ENCODE measurements at places on chromosomes 11 and 22. TPM values are rescaled to one million over a fixed set of nuclear protein-coding genes. Genes with fewer than 3 reads are reported as not detected.
A peak's percentile ranks its signal among the peaks of the same experiment; 100 is the strongest.

GRCh38 chr11:69308936-69309615 lies 15.1 kb downstream of the MYEOV start:
- H3K27me3 ChIP-seq, result no peaks in the 10 kb centered on the region
- no peak overlapping the region for H3K27ac ChIP-seq
- H3K4me3 ChIP-seq, result no peak overlapping the region

GRCh38 chr11:18706330-18707243 lies 8.0 kb downstream of the TMEM86A start:
- peaks cover 1% of the 10 kb centered on the region for H3K36me3 ChIP-seq
- no peak for DNase-seq
- H3K27ac ChIP-seq, result peak overlapping the region; percentile 79
- no peaks in the 10 kb centered on the region for H3K27me3 ChIP-seq

DNA sequence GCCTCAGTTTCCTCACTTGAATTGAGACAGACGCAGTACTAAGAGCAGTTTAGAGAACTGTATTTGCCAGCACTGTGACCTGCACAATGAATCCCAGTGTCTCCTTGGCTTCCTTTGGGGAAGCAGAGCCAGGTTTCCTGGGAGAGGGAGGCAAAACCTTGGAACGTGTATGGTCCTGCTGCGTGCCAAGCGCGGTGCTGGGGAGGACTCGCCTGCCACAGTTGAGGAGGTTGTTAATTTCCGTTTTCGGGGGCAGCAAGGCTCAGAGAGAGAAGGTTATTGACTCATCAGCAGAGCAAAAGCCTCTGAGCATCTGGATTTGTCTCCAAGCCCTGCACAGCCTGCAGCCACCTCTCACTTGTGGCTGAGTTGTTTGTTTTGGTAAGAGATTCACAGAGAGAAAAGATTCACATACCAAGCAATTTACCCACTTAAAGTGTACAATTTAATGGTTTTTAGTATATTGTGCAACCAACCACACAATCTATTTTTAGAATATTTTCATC lies 10.8 kb downstream of the SYT12 start:
- no peaks in the 10 kb centered on the region for H3K4me1 ChIP-seq
- no peaks in the 10 kb centered on the region for H3K36me3 ChIP-seq
- no peaks in the 10 kb centered on the region for H3K27me3 ChIP-seq
- DNase-seq, result no peak
- no peak overlapping the region for H3K4me3 ChIP-seq

- H3K36me3 ChIP-seq, result peaks cover 2% of the 10 kb centered on the region
- no peak overlapping the region for H3K27ac ChIP-seq
- H3K4me3 ChIP-seq, result no peak overlapping the region
- no peaks in the 10 kb centered on the region for H3K27me3 ChIP-seq
- H3K4me1 ChIP-seq, result no peaks in the 10 kb centered on the region
Measured at GRCh38 chr11:46438211-46438610, 46.6 kb upstream of the CHRM4 start.

DNA sequence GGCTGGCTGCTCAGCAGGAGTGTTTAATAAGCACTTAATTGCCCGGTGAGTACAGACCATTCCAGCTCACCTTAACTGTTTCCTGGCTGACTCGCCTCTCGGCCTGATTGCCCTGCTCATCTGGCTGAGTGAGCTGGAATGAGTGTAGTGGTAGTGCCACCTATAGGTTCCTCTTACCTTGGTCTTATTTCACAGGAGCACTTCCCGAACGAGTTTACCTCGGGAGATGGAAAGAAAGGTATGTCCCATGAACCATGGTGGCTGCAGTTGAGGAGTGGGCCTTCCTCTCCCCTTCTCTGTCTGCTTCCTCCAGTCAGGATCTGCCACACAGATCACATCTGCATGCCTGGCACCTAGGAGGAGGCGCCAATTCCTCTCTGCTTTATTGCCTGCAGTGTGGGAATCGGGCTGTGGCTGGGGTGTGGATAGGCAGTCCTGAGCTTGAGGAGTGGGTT lies 26.7 kb downstream of the UPB1 start:
- peaks cover 21% of the 10 kb centered on the region for H3K4me1 ChIP-seq
- no peaks in the 10 kb centered on the region for H3K27me3 ChIP-seq
- peak; percentile 89 for DNase-seq
- H3K4me3 ChIP-seq, result no peak overlapping the region
- no peaks in the 10 kb centered on the region for H3K36me3 ChIP-seq

DNA sequence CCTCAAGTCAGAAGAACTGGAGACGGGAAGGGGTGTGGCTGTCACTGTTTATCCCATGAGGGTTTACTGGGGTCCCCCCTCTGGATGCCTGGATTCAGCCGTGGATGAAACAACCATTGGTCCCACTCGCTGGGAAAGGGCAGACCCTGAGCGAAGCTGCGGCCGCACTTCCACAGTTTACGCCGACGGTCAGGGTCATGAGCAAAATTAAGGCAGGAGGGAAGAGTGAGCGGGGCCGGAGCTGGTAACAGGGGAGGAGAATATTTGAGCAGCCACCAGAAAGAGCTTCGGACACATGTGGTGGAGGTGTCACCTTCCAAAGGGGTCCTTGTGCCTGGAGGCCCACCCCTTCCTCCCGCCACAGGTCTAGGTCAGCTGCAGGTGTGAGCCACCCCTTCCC lies 344.9 kb downstream of the BRD1 start:
- DNase-seq, result no peak
- H3K27ac ChIP-seq, result no peak overlapping the region
- peaks cover 13% of the 10 kb centered on the region for H3K4me1 ChIP-seq
- no peaks in the 10 kb centered on the region for H3K27me3 ChIP-seq

DNA sequence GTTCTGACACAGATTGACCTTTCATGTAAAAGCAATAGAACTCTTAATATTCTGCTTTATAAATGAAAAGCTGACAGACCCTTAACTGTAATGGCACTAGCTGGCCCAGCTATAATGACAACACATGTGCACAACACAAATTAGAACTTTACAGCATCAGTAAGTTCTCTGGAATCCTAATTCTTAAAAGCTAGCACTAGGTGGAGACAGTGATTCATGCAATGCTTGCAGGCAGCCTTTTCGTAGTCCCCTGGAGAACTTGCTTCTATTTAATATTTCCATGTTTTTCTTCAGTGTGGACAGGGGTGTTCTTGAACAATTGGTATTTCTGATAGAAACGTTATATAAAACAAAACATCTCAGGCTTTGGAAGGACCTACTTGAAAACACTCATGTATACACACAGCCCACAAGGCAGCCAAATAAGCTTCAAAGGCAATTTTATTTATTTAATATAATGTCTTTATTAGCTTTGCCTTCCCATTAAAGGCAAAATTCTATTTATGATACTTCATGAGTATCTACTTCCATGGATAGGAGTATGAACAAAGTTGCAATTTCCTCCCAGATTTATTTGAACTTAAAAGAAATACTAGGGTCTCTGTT lies 374.3 kb upstream of the MPPED2 start:
- H3K27ac ChIP-seq, result no peak overlapping the region
- no peaks in the 10 kb centered on the region for H3K36me3 ChIP-seq
- no peaks in the 10 kb centered on the region for H3K27me3 ChIP-seq
- no peaks in the 10 kb centered on the region for H3K4me1 ChIP-seq

DNA sequence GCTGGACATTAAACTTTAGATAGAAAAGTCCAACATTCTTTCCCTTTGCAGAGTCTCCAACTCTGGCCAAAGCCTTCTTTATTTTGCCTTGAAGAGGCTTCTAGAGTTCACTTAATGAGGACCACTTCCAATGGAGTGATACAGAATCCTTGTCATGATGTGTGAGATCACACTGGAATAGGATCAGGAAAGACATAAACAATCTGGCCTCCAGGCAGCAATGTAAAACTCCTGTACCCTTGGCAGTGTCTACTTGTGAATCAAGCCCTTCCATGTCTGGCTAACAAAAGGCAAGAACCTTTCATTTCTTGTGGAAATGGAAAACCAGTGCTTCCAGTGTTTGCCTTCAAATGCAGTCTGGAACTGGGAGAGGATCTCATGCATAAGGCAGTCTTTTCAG lies 56.5 kb upstream of the FIBIN start:
- H3K27me3 ChIP-seq, result no peaks in the 10 kb centered on the region
- H3K4me3 ChIP-seq, result no peak overlapping the region
- H3K36me3 ChIP-seq, result no peaks in the 10 kb centered on the region
- no peaks in the 10 kb centered on the region for H3K4me1 ChIP-seq

DNA sequence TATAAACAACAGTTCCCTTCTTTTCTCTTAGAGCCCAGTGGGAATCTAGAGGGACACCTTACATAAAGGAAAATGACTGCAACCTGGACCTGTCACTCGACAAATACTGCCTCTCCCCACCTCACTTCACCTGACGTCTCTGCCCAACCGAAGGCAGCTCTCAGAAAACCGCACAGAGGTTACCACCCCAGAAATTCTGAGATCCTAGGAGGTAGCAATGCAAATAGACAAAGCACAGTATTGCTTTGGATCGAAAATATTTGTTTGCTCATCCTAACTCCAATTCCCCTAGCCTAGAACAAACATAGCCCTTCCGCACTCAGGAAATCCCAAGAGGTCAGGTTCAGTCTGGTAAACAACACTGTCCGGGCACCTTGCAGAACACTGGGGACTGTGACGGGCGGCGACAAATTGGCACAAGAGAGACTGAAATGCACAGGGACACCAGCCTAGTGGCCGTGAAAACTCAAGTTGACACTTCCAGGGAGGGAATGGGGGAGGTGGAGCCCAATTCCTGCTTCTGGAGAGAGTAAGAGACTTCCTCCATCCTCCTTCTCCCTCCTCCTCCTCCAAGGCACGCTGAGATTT lies 420 bp upstream of the TRIM44 start:
- peaks cover 14% of the 10 kb centered on the region for H3K4me1 ChIP-seq
- H3K4me3 ChIP-seq, result peak overlapping the region; percentile 68
- H3K27ac ChIP-seq, result peak overlapping the region; percentile 95

DNA sequence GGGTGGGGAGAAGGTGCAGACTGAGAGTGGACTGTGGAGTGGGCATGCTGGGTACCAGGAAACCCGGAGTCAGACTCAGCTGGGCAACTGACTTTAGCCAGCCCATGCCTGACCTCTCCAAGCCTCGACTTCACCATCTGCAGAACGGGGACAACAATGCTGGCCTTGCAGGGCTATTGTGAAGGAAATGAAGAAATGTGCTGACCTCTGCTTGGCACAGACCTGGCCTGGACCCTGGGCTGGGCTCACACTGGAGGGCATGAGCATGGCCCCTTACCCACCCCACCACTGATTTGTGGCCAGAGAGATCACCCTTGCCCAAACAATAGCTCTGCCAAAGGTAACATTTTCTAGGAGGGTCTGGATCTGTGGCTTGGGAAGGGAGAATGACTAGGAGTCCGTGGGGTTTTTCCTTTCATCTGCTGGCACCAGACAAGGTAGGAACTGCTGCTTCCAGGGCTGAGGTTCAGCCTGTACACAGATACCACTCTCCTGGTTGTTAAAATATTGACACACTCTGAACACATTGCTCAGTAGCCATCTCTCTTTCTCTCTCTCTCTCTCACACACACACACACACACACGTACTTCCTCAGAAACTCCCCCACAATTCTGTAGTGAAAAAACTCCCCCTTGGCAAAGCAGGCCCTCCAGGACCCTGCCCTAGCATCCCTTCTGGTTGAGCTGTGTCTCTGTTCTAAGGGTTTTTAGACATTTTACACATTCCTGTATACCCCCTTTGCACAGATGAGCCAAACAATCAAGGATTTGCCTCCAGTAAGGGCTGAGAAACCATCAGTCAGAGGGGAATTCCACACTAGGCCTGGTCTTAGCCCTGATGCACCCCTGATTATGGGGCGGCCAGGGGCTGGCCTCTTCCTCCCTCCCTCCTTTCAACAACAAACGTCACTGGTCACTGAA lies 1.0 kb downstream of the MOGAT2 start:
- no peak overlapping the region for H3K27ac ChIP-seq
- no peaks in the 10 kb centered on the region for H3K27me3 ChIP-seq
- no peak for DNase-seq
- no peaks in the 10 kb centered on the region for H3K4me1 ChIP-seq

- H3K4me1 ChIP-seq, result peaks cover 32% of the 10 kb centered on the region
- no peaks in the 10 kb centered on the region for H3K27me3 ChIP-seq
- H3K36me3 ChIP-seq, result peaks cover 12% of the 10 kb centered on the region
- H3K27ac ChIP-seq, result peak overlapping the region; percentile 84
- DNase-seq, result no peak
Measured at GRCh38 chr11:118530180-118530682, 761 bp upstream of the TMEM25 start.

GRCh38 chr11:107840129-107840484 lies 18.5 kb downstream of the SLC35F2 start:
- H3K4me3 ChIP-seq, result no peak overlapping the region
- H3K36me3 ChIP-seq, result no peaks in the 10 kb centered on the region
- no peak for DNase-seq
- H3K27me3 ChIP-seq, result no peaks in the 10 kb centered on the region
- peaks cover 2% of the 10 kb centered on the region for H3K4me1 ChIP-seq

DNA sequence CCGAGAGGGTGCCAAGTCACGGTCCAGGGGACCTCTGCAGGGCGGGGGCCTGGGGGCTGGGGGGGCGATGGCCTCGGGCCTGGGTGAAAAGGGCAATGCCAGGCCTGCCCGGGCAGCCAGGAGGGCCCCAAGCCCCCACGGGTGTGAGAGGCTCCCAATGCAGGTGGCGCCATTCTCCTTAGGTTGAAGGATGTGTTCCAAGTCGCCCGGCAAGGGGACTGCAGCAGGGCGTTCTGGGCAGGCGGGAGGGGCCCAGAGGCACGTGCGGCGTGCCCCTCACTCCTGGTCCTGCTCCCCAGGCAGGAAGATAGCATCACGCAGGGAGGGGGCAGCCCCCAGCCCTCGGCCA lies 730 bp upstream of the TNNI2 start:
- peaks cover 38% of the 10 kb centered on the region for H3K4me1 ChIP-seq
- no peaks in the 10 kb centered on the region for H3K27me3 ChIP-seq
- no peaks in the 10 kb centered on the region for H3K36me3 ChIP-seq
- H3K27ac ChIP-seq, result no peak overlapping the region

DNA sequence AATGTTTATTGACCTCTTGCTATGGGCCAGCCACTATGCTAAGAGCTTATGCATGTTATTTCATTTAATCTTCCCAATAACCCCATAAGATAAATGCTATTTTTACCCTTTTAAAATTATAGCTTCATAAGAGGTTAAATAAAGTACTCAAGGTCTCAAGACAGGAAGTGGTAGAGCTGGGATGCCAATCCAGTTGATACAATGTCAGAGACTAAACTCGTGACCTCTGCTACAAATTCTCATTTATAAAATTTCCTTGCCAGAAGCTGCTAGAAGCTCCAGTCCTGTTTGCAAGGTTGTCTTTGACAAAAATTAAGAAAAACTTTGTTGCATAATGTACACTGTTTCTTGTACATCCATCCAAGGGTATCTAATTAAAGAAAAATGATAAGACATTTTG lies 265.9 kb upstream of the MPPED2 start:
- H3K4me1 ChIP-seq, result no peaks in the 10 kb centered on the region
- H3K4me3 ChIP-seq, result no peak overlapping the region
- H3K27me3 ChIP-seq, result no peaks in the 10 kb centered on the region
- no peak for DNase-seq
- H3K36me3 ChIP-seq, result no peaks in the 10 kb centered on the region

CDON gene
- 4.0 TPM for total RNA-seq

APOA1 gene
- total RNA-seq, result 5.9 TPM

AIFM3 gene
- total RNA-seq, result 4.7 TPM

KREMEN1 gene
- 24.3 TPM for total RNA-seq

TPH1 gene
- total RNA-seq, result 0.13 TPM

LRRC4C gene
- total RNA-seq, result not detected

DDTL gene
- 0.91 TPM for total RNA-seq

TMPRSS13 gene
- total RNA-seq, result 4.7 TPM
